ENCODE measurements at places on chromosomes 7 and 10.

GRCh38 chr7:99597762-99598501 is at the start of gene TMEM225B:
TMEM225B (plus strand) TSS chr7:99598267; CDS start chr7:99604389, 6,122 bp downstream.
- no peak for DNase-seq

GRCh38 chr10:22570733-22571430 is 143.5 kb downstream of the PIP4K2A start:
- DNase-seq, result no peak

- no peak for DNase-seq
Measured at GRCh38 chr7:108515630-108516029, 10.3 kb downstream of the PNPLA8 start.

GRCh38 chr7:112118581-112119566 is 87.3 kb downstream of the DOCK4 start:
- no peak for DNase-seq

DNA sequence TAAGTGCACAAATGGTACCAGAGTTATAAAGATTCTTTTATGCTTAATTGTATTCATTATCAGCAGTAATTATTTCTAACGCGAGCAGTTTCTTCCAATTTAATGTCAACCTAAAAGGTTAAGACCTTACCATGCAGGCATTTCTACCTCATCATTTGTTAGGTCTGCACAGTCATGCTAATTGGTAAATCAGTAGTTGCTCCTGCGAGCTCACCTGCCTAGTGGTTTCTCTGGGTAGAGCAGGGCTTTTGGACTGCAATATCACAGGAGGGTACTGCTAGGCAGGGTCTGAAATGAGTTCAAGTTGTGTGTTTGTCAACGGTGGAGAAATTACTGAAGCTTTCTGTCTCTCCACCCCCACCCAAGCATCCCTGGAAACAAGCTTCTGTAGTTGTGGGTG is 558.5 kb upstream of the MGMT start:
- DNase-seq, result no peak

- DNase-seq, result no peak
Measured at GRCh38 chr10:49076741-49077521, 38.4 kb downstream of the VSTM4 start.

GRCh38 chr7:99920149-99920548 is 819 bp upstream of the TRIM4 start:
- no peak for DNase-seq

Data from iPS DF 19.7 (cell line).